ENCODE measurements at places on chromosomes 3 and 15.
A peak's percentile ranks its signal among the peaks of the same experiment; 100 is the strongest.

GRCh38 chr3:134308350-134308891 is 57.8 kb upstream of the RYK start:
- peak; percentile 52 for DNase-seq

DNA sequence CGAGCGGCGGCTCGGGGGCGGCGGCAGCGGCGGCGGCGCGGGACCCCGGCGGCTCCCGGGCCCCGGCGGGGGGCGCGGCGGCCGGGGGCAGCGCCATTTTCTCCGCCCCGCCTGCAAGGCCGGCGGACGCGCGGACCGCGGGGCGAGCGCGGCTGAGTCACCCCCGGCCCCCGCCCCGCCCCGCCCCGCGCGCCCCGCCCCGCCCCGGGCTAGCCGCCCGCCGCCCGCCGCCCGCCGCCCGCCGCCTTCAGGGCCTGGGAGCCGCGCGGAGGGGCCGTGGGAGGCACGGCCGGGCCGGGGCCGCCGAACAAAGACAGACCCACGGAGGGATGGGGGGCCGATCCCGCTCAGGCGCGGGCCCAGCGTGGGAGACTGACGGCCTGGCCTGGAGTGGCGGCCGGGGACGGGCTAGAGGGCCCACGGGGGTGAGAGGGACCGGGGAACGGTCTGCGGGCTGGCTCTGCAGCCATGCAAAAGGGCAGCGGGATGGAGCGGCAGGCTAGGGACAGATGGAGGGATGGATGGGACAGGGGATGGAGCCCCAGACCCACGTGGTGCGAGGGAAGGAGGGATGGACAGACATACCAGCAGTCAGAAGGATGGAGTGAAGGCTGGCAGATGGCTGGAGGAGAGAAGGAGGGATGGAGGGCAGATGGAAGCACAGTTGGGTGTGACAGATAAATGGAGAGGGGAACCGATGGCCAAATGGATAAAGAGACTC is at the start of gene EIF4E3:
Gene EIF4E3, minus strand, starts transcription at position 132 of the 721 bp plus-strand sequence. Its CDS starts 35 bp downstream, at position 97.
- DNase-seq: no peak

DNA sequence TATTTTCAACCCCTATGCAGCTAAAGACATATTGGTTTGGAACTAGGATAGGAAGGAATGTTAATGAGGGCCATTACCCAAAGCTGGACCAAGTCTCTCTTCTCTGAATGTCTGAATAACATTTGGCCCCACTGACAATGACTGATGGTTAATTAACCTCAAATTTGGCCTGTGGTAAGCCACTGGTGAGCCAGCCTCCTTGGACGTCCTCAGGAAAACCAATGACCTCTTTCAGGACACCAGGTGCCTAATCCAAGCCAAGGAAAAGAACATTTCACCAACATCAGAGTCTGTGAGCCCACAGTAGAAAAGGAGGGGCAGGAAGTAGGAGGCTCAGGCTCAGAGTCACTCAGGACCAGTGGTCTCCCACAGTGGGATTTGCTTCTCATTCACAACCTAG is 56.4 kb upstream of the ETV5 start:
- DNase-seq: no peak

DNA sequence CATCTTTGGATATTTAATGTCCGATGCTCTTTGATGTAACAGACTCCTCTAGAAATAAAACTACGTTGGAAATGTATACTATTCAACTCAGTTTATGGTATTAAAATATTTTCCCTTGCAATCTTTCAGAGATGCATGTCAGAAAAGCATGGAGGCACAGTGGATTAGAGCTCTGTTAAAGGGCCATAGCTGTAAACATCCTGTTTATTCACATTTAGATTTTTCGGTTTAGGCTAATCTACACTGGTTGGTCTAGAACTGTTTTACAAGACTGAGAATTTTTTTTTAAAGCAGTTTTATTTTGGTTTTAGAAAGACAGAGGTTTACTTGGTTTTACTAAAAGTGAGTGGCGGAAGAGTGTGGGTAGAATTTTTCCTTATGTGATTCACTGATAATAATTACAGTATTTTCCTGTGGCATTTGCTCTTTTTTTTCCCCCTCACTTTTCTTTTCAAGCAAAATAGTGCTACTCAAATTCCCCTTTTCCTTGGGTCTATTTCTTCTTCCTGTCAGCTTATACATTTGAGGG is 132.1 kb downstream of the IL1RAP start:
- no peak for DNase-seq

DNA sequence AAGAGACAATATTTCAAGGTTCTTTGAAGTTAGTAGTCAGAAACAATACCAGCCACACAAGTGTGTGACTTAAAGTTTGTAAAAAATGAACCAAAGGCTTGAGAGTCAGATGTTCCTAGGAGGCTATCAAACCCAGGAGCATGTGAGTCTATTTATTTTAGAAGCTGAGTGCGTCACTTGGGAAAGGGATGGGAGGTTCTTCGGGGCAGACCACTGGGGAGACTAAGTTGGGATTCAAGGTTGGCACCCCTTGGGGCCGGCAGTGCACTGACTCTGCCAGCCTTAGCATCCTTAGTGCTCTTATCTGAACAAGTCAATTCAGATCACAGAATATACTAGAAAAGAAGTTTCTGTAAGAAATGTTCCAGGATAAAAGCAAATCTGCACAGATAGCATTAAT is 50.1 kb upstream of the POLR2M start:
- DNase-seq: no peak

DNA sequence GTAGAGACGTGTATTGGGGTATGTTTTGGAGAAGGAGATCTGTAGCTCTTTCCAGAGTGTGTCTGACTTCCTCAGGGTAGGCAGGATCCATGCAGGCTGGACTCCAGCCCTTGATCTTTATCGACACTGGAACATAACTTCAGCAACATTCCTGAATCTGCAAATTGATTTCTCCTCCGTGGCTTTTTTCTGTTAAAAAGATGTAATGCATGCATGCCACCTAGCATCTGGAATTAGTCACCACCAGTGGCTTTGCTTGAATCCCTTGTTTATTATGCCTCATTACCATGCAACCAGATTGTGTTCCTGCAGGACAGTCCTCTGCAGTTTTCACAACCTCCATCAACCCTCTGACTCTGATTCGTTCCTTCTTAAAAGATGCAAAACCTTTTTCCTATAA is 86.1 kb downstream of the CCNL1 start:
- no peak for DNase-seq

- no peak for DNase-seq
Measured at GRCh38 chr3:134536781-134537180, 50.9 kb downstream of the CEP63 start.

- DNase-seq: no peak
Measured at GRCh38 chr3:57017459-57017845, 43.0 kb upstream of the SPATA12 start.

DNA sequence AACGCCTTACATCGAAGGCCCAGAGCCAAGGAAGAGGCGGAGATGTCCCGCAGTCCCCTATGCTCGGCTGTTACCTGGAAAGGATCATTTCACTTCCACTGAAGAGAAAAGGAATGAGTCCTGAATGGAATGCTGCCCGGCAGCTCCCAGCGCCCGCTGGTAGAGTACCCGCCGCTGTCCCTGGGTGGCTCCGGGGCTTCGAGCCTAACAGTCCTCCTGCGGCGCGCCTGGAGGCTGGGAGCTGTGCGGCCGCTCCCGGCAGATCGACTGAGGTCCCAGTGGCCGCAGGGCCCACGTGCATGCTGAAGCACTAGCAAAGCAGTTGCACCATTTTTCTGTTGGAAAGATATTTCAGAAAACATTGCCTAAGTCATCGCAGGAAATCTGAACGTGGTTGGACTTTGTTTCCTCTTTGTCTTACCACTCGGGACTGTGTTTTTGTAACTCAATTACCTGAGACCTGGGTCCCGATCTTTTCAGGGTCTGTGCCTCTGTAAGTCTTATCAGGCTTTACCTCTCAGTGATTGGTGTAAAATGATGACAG is 984 bp downstream of the RNU6-1 start:
- no peak for DNase-seq

DNA sequence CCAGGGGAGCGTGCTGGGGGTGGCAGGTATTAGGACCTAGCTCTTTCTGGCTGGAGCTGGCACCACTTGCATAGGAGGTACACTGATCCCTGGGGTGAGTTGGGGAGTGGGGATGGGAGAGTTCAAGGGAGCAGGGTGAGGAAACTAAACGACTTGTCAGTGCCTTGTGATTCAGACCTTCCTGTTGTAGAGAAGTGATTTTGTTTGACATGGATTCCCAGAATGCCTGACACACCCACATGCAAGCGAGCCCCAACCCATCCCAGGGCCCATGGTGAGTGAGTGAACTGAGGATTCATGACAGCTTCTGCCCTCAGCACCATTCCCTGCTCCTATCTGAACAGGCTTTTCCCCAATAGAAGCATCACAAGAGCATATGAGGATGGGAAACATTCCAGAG is 15.6 kb upstream of the UBE2Q2 start:
- no peak for DNase-seq

- DNase-seq: no peak
Measured at GRCh38 chr3:127068111-127068810, 85.3 kb downstream of the PLXNA1 start.

- no peak for DNase-seq
Measured at GRCh38 chr3:150885535-150885934, 19.7 kb downstream of the MINDY4B start.

GRCh38 chr15:58842713-58843396 is 71.8 kb downstream of the MINDY2 start:
- DNase-seq: no peak

- peak; percentile 68 for DNase-seq
Measured at GRCh38 chr15:58873267-58873666, 60.2 kb downstream of the SLTM start.

- no peak for DNase-seq
Measured at GRCh38 chr3:10317961-10318350, 3.0 kb downstream of the SEC13 start.

DNA sequence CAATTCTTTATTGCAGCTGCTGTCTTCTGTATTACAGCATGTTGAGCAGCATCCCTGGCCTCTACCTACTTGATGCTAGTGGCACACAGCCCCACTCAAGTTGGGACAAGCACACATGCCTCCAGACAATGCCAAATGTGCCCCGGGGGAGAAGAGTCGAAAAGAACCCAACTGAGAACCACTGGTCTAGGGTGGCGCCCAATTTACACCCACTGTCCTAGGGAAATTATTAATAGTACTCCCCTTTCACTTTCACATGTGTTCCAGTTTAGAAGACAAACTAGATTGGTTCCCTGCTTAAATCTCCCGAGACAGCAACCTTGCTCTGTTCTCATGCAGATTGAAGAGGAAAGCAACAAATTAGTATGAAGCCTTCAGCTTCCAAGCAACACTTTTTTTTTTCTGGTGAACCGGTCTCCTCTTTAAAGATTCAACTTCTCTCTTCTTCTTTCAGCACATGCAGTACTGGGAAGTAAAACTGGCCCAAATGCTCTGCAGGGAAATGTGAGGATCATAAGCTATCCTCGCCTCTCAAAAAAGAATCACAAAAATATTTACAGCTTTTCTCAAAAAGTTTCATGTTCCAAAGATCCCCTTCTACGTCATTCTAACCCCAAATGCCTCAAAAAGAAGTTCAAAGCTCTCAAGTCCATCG is 823.9 kb upstream of the CFAP20DC start:
- no peak for DNase-seq

DNA sequence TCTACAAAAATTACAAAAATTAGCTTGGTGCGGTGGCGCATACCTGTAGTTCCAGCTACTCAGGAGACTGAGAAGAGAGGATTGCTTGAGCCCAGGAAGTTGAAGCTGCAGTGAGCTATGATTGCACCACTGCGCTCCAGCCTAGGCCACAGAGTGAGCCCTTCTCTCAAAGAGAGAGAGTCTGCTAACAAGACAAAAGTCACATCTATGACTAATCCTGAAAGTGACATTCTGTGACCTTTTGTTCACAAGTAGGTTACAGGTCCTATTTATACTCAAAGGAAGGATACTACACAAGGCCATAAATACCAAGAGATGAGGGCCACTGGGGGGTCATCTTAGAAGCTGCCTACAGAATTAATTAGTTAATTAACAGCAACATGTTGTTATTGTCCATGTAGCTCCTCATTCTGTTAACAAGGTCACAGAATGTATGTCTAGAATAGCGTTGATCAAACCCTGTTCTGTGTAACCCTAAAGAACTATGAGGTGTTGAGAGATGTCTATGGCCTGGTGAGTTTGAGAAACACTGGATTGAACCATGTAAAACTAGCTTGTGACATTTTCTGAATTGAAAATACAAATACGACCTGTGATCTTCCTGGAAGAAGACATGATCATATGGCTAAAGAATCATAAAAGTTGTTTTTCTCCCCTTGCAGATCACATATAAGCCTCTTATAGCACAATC is 97.0 kb downstream of the SAMMSON start:
- DNase-seq: no peak

- DNase-seq: no peak
Measured at GRCh38 chr3:195178124-195178910, 92.6 kb downstream of the XXYLT1 start.

- DNase-seq: no peak
Measured at GRCh38 chr3:125098611-125099291, 43.0 kb upstream of the HEG1 start.

- DNase-seq: no peak
Measured at GRCh38 chr3:66101901-66102300, 63.2 kb upstream of the MAGI1 start.

DNA sequence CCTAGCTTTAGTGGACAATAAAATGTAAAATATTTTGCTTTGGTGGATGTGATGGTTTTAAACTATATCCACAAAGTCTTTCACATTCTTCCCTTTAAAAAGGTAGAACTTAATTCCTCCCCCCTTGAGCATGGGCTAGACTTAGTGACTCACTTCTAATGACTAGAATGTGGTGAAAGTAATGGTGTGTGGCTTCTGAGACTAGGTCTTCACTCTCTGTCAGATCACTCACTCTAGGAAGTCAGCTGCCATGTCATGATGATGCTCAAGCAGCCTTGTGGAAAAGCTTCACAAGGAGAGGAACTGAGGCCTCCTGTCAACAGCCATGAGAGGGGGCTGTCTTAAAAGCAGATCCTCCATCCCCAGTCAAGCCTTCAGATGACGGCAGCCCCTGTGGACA is 4.2 kb downstream of the LRRC2 start:
- no peak for DNase-seq

GRCh38 chr3:106379251-106379750 is 510.5 kb upstream of the CBLB start:
- DNase-seq: no peak

DNA sequence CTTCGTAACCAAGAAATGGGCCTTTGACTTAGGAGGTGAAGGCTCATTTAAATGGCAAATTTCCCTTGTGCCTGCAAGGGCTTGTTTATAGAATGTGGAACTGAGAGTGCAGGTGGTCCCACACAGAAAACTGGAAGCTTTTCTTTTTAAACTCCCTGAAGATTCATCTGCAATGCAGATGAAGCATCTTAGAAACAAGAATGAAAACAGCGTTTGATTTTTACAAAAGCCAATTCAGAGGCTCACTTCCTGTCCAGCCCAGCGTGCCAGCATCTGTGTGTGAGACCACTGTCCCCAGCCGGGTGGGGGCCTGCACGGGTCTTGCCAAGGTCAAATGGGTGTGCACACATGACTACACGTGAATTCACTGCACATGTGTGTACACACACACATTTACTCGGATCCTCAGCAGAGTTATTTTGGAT is 94.7 kb downstream of the LINGO1 start:
- DNase-seq: no peak

DNA sequence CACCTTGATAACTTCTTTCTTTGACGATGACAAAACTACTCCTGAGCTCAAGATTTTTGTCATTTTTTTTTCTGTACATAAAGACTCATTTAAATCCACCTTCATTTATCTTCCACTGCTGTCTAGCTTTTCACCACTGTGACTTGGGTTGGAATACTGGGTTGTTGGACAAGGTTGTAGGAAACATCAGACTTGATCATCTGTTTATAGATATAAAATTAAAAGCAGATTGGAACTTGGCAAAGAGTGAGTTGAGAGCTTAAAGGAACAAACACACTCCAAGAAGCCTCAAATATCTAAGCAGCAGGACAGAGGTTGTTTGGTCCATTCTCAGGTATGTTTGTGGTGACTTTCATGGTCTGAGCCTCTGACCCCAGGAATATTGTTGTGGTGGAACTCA is 141.7 kb upstream of the NDN start:
- DNase-seq: no peak

Data from NCI-H226 (cell line).